ENCODE measurements at places on chromosomes 2 and 18.

GRCh38 chr2:226398580-226398979 lies 401.0 kb downstream of the IRS1 start:
- no peak for DNase-seq

DNA sequence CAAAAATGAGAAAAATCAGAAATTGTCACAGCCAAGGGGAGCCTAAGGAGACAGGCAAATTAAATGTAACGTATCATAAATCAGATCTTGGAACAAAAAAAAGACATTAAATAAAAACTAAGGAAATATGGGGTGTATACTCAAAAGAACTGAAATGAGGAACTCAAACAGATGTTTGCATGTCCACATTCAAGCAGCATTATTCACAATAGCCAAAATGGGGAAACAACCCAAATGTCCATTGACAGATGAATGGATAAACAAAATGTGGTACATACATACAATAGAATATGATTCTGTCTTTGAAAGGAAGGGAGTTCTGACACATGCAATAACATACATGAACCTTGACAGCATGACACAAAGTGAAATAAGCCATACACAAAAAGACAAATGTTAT lies 155.8 kb upstream of the KLF7 start:
- DNase-seq = no peak

GRCh38 chr18:9704233-9705118 lies 3.6 kb upstream of the RAB31 start:
- DNase-seq = no peak

DNA sequence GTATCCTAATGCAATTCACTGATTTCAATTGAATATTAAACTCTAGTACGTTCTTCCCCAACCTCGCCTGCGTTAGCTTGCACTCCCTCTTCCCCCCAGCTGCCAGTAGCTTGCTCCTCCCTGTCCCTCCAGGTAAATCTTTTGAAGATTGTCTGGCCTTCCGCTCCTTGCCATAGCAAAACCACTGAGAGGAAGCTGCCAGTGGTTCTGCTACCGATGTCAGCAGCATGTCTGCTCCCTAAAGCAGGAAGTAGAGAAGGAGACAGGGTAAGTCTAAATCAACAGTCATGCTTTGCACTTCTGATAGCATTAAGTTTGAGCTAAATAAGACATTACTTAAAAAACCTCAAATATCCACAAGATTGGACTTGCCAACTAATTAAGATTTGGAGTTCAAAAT lies 89.1 kb downstream of the SCN2A start:
- DNase-seq = no peak

- no peak for DNase-seq
Measured at GRCh38 chr2:224820283-224820991, 104.3 kb upstream of the CCDC195 start.

- DNase-seq = no peak
Measured at GRCh38 chr2:207825978-207826377, 56.3 kb upstream of the FZD5 start.

GRCh38 chr2:240986787-240987411 lies 11.5 kb upstream of the SNED1 start:
- DNase-seq = no peak

- DNase-seq = no peak
Measured at GRCh38 chr2:82796132-82796531, 1662.9 kb downstream of the SUCLG1 start.

GRCh38 chr2:205712508-205712907 lies 30.2 kb downstream of the NRP2 start:
- no peak for DNase-seq

Data from activated effector memory CD4-positive, alpha-beta T cell treated with Interleukin-2 at 50 U/mL for 16 hours (primary cell).